Stimulated activated CD8-positive, alpha-beta memory T cell treated with anti-CD3 and anti-CD28 coated beads, Interleukin-4, amount 100 ng/mL, for 4 hours (primary cell): ENCODE measurements at places on chromosomes 1 and 21.

- DNase-seq = no peak
Measured at GRCh38 chr1:100443811-100444571, 91.7 kb downstream of the CDC14A start.

DNA sequence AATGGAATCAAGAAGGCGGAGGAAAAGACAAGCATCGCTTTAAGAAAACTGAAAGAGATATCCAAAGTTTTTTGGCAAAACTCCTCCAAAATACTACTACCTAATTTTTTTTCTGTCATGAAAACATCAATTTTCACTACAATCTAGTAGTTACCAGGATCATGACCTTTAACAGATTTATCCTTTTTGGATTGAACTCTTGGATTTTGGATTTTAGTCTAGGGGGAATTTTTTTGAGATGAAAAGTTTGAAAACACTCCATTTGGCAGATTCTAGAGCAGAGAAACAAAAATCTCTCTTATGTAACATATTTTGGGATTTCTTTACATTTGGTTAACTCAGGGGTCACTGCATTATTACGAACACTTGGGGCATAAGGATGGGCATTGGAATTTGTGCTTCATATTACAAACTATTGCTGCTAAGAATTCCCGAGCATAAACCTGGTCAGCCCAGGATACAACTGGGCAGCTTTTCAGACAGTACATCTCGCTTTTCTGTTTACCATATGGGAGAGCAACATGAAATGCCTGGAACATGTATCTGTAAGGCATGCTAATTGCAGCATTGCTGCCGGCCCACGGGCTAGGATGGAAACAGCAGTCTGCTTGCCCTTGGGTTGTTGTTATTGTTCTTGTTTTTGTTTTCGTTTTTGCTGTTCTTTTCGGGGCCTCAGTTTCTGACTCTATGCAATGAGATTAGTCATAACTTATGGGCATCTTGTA lies 264.3 kb downstream of the RHOU start:
- DNase-seq = no peak

DNA sequence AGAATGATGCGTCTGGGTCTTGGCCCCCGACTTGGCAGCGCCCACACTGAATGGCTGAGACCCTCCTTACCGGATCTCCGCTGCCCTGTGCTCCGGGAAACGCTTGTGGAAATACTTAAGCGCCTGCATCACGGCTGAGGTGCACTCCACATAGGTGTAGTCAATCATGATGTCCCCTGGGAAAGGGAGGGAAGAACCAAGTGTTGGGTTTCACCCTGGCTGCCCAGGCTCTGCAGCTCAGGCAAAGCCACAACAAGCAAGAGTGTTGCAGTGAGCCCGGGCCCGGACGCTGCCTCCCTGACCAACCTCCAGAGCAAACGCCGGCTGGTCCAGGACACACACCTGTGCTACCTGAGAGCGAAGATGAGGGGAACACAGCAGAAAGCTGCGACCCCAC lies 21.5 kb upstream of the SPATC1L start:
- no peak for DNase-seq

DNA sequence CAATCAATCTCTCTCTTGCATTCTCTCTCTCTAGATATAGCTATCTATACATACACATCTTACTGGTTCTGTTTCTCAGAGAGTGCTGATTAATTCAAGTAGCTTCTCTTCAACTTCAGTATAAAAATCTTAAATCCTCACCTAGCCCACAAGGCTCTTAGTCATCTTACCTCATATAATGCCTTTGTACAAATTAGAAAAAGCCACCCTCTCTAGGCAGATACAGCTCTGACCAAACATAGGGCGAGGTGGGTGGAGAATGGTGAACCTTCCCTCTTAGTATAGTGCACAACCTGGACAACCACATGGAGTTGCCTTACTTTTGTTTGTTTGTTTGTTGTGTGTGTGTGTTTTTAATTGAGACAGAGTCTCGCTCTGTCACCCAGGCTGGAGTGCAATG lies 5.1 kb upstream of the INAVA start:
- DNase-seq = no peak

DNA sequence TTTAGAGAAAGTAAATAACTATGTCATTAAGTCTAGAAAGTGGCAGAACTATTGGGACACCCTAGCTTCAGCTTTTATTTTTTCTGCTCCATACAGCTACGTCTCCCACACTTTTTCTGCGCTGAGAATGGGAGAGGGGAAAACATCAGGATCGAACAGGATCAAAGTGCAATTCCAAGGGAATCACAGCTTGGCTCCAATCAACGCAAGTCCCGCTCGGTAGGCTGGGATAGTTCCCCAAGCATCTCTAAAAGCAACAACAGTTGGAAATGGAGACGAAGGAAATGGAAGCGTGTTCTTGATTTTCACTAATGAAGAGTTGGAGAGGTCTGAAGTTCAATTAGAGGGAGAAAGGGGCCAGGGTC lies 536 bp downstream of the HMGCL start:
- DNase-seq = no peak

DNA sequence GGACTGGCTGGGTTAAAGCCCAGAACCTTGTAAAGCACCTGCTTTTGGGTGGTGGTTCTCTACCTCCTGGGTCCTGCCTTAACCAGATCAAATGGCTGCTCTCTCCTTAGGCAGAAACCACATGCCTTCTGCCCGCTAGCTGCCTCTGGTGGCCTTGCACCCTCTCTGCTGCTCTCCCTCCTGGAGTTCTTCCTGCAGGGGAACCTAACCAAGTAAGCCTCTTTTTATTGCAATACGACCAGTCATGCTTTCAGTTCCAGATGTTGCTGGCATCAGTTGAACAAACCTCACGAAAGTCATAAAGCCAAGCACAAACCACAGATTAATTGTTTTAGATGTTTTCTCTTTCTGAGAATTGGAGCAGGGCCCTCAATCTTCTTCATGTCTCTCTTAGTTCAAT lies 118.9 kb downstream of the GDAP2 start:
- no peak for DNase-seq

DNA sequence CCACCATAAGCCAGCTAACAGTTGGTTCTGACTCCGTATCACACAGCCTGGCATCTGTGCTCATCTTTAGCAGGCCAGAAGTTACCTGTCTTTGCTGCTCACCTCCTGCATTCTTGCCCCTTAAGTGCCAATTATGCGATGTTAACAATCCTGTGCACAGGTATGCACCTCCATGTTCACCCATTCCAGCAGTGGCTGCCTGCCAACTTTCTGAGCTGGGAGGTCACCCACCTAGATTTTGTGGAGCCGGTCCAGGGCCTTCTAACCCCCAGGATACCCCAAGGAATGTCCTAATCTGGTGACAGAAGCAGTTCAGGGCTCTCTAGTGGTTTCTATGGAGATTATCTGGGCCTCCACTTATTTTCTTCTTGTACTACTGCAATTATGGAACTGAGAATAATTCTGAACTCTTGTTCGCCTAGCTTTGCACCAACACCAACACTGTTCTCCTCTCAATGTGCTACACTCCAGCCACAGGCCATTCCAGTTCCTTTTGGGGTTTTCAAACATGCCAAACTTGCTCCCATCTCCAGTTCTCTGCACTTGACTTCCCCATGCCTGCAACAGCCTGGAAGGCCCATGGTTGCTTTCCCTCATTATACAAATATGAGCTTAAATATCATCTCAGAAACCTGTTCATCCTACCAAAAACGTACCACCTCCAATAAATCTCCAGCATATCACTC lies 9.0 kb downstream of the BCAR3 start:
- no peak for DNase-seq

- DNase-seq = no peak
Measured at GRCh38 chr1:185312361-185313138, 4.5 kb downstream of the IVNS1ABP start.

DNA sequence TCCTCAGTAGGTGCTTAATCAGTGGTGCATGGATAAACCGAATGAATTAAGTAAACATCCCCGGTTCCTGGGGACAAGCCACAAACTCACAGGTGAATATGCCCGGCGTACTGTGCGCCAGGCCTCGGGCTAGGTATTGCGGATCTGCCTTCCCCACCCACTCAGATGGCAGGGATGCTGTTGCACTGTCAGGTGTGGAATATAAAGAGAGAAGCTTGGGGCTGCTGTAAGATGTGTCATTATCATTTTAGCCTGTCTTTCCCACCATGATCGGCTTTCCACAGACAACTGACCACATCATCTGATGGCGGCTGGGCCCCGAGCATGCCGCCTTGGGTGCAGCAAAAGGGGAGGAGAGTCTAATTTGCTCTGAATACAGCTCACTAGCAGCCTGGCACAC lies 45.4 kb upstream of the LRP8 start:
- no peak for DNase-seq

DNA sequence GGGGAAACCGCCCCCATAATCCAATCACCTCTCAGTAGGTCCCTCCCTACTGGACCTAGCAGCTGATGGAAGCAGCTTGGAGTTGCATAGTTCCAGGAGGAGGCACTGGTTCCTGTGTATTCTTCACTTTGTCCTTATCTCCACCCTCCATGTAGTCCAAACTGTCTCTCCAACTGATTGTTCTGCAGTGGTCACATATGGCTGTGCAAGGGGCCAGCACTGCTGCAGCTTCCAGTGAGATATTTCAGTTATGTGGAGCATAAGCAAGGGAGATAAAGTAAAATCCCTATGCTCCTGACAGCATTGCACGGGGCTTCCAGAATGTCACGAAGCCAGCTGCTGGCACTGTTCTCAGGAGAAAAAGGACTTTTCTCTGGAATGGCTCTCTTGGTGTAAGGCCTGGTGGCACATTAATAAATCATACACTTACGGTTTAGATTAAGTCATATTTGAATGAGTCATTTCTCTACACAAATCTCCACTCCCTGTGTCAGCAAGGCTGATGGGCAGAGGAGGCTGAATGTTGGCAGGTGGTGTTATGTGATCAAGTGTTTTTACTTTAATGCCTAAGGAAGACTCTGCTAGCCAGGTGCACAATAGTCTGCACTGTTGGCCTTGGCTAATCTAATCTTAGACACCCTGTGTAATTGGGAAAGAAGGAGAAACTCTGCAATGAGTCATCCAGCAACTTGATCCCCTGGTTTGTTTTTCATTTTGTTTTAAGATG lies 93.4 kb downstream of the KCNK1 start:
- no peak for DNase-seq

DNA sequence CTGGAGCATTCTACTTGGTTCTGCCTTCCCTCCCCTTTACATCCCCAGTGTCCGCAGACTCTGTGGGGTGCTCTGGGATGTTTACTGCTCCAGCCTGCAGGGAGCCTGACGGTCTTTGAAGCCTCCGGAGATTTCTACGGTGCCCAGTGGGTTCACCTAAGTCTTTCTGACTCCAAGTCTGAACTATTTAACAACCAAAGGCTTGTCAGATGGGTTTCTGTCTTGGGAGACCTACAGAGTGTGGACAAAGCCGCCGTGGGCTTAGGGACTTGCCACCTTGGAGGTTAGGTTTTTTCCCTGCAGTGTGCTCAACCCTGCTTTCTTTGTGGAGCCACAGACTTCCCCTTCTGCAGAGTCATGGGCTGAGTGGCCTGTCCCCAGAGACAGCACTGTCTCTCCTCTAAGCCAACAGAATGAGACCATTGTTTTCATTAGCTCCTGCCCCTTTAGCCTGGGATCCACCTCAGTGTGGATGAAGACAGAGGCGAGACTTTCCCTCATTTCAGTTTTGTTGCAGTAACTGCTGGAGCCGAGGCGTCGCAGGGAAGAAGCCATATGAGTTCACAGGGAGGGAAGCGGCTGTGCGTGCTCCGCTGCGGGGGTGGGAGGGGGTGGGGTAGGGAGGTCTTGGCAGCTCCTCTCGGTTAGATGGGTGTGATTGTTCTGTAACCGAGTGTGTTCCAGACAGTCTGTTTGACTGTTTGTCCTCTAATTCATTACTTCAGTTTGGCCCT lies 120.7 kb downstream of the CNIH3 start:
- DNase-seq = no peak

DNA sequence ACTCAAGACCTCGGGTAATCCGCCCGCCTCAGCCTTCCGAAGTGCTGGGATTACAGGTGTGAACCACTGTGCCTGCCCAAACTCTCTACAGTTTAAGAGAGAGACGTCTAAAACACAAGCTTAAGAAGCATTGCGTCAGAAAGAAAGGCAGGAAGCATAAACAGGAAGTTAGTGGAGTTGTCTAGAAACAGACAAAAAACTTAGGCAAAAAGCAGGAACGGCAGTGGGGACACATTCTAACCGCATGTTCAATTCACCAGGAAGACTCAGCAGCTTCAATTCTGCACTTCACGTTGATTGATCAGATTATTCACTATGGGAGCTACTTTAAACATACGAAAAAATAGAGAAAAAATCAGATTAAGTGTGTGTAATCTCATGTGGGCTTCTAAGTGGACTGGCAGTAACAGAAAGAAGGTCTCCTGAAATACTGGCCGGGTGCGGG lies 7.4 kb downstream of the CFAP74 start:
- no peak for DNase-seq

- no peak for DNase-seq
Measured at GRCh38 chr1:1024771-1025699, 5.1 kb downstream of the AGRN start.

DNA sequence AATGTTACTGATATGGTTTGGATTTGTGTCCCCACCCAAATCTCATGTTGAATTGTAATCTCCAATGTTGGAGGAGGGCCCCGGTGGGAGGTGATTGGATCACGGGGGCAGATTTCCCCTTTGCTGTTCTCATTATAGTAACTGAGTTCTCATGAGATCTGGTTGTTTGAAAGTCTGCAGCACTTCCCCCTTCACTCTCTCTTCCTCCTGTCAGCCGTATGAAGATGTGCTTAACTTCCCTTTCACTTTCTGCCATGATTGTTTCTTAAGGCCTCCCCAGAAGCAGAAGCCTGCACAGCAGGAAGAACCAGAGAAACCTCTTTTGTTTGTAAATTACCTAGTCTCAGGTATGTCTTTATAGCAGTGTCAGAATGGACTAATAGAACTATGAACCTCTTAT lies 28.4 kb downstream of the TRIM33 start:
- no peak for DNase-seq

GRCh38 chr21:37432710-37433455 lies 66.3 kb downstream of the DYRK1A start:
- no peak for DNase-seq

DNA sequence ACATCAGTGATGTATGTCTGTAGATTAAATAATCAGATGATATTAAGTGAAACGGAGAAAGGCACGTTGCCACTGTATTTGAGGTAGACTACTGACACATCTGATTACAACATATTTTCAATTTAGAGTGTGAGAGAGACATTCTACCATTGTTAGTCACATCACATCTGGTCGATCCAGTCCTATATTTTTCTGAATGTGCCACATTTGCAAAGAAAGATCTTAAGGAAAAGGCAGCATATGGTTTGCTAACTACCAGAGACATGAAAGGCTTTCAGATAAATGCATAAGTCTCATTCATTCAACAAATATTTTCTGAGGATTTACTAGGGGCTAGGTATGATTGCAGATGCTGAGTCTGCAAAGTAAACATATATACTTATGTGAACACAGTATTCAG lies 114.3 kb upstream of the RUNX1 start:
- no peak for DNase-seq

- DNase-seq = no peak
Measured at GRCh38 chr21:44461464-44462001, 6.2 kb downstream of the LRRC3 start.
